ENCODE measurements at places on chromosomes 13 and 19.

DNA sequence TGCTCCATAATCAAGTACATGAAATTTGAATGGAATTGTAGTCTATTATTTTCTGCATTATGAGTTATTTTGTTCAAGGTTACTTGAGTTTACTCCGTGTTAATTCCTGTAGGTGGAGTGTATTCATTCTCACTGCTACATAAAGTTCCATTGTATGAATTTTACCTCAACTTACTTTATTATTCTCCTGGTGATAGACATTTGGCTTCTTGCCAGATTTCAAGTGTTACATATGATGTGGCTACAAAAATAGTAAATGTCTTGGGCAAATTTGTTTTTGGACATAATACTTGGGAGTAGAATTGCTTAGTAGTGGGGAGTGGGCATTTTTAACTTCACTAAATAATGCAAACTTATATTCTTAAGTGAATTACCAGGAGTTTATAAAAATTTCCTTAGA, 328.9 kb downstream of the SHISA2 start:
- DNase-seq = no peak

DNA sequence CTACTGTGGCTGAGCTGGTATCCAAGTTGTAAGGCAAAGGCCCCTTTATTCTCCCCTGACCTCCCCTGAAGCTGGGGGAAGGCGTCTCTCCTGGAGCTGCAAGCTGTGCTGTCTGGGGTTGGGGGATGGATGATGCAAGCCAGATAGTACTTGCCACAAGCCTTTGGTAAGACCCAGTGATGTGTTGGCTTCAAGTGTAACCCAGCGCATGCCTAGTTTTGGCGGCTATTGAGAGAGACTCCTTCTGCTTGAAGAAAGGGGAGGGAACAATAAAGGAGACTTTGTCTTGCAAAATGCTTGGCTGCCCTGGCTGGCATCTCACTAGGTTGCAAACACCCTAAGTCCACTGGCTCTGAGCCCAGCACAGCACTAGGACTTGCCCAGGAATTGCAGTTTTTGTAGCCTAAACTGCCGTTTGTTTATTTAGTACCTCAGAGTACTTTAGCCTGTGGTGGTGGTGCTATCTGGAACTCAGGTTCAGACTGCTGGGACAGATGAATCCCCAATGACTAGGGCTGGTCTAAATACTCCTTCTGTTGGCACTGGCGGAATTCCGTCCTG, 108.2 kb downstream of the TNFSF13B start:
- no peak for DNase-seq

GRCh38 chr13:73278186-73278585, 219.4 kb downstream of the KLF5 start:
- no peak for DNase-seq

DNA sequence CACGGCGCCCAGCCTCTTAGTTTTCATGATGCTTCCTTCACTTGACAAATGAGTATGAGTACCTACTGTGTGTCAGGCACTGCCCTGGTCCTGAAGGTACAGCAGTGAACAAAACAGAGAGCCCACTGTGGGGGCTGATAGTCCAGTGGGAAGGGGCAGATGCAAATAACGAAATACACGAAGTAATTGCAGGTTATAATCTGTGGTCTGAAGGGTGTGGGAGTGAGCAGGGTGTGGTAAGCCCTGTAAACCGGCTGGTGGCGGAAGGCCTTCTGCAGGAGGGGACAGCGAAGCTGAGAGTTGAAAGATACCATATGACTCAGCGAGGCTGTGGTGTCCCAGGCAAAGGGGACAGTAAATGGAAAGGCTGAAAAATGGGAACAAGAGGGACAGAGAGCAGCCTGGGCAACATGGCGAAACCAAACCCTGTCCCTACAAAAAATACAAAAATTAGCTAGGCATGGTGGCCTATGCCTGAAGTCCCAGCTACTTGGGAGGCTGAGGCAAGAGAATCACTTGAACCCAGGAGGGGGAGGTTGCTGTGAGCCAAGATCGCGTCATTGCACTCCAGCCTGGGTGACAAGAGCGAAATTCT, 60.5 kb downstream of the MAP4K1 start:
- no peak for DNase-seq

DNA sequence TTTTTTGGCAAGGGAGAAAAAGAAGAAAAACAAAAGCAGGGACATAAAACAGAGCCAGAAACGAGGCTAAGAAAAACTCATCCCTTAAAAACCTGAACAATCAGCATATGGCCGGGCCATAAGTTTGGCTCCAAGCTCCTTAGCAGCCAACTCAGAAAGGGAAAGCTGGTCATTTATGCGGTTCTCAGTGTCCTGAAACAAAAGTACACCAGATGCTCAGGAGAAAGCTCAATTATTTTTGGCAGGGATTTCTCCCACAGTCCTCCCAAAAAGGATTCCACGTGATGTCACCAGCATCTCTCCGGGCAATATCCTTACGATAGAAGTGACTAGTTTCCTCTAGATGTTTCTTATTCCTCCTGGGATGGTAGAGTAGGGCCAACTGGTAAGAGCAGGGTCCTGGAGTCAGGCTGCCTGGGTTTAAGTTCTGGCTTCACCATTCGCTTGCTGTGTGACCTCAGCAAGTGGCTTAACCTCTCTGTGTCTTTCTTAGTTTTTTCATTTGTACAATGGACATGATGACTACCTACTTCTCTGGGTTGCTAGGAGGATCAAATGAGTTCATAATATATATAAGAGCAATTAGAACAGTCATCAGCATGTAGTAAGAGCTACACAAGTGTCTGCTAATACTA, 34.0 kb downstream of the PIN1 start:
- DNase-seq = no peak

DNA sequence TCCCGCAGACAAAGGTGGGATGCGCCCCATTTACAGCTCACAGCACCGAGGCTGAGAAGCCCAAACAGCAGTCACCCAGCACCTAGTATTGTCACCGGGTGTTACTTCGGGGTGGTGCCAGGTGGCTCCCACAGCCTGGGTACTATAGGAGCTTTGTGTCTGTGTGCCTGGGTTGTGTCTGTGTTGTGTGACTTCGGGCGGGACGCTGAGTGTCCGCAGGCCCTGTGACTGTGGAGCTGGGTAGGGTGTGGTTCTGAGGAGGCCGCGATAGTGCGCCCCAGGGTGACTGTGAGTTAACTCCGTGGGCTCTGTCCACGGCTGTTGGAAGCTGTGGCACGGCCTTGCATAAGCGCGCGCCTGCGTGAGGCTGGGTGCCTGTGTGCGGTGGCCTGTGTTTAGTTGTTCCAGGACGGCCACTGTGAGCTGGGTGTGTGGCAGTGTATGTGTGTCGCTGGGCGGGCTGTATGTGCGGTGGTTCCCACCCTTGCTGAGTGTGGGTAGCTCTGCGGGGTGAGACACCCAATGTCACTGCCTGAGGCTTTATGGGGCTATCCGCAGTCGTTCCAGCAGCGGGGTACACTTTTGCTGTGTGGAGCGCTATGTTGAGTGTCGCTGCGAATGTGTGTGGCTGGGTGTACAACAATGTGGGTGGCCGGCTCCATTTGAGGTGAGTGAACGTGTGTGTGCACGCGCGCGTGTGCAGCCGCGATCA, 559 bp upstream of the SSBP4 start:
- DNase-seq = peak; percentile 68

- DNase-seq = no peak
These were observed 21.1 kb upstream of the POMP start for GRCh38 chr13:28637714-28638355.

GRCh38 chr13:51130348-51130747, 19.3 kb upstream of the C13orf42 start:
- no peak for DNase-seq

GRCh38 chr13:34620862-34621261, 321.2 kb upstream of the NBEA start:
- DNase-seq = peak; percentile 59

DNA sequence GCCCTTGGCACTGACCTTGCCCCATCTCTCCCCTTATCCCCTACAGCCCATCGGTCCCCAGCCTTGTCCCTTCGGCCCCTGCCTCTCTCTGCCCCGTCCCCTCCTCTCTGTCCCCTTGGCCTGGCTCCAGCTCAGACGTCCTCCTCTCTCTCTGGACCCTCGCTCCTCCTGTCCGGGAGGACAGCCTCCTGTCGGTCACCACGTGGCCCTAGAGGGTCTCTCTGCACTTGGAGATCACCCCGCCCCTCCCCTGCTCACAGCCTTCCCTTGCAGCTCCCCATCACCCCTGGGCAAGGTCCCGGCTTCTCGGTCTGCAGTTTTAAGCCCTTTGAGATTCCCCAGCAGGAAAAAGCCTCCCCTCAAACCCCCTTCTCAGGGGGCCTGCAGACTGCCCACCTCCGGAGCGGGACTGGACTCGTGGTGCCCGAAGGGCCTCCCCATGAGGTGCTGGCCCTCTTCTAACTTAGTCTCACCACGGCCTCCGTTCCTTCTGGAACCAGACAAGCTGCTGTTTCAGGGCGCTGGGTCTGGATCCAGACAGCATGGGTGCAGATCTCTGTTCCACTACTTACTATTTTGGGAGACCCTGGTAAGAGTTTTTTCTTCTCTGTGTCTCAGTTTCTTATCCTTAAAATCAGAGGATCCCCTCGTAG, 3.3 kb upstream of the KLK15 start:
- DNase-seq = no peak

- DNase-seq = no peak
These were observed 24.1 kb downstream of the RFX2 start for GRCh38 chr19:6086068-6086788.

- peak; percentile 86 for DNase-seq
These were observed 4.2 kb upstream of the DAND5 start for GRCh38 chr19:12965017-12965811.

GRCh38 chr13:111479412-111479811, 159.0 kb downstream of the TEX29 start:
- DNase-seq = no peak

DNA sequence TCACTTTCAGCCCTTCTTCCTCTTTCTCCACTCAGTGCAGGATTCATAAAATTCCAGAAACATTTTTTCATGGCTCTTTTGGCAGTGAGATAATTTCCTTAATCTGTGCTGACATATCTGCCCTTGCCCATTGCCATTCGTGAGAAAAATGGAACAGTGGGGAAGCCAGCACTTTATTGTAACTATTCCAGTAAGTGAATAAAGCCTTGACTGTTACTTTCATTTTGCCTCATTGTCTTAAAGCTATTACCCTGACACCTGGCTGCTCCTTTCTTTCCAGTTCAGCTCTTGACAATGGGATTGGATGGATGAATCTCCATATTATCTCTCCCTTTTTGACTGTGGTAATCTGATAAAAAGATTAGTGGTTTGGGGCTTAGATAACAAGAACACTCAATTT, 1068.1 kb upstream of the PCDH20 start:
- DNase-seq = peak; percentile 95

DNA sequence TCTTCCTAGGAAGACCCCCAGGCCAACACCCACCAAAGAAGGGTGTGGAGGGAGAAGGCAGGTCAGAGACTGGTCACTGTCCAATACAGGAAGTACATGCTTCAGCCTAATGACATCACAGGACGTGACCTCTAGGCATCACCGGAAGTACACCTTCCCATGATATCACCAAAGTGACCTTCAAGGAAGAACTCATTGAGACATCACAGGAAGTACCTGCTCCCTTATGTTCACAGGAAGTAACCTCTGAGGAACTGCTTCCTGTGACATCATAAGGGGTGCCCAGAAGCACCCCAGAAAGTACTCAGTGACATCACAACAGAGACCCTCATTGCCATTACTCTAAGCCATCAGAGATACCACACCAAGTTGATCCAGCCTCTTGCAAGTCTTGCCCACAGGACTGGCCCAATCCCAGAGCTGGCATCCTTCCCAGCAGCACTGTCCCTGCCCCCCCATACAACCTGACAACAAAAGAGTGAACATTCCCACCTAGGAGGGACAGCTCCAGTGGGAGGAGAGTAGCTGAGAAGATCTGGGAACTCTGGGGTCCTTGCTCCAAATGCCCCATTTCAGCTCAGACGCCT, 24.2 kb upstream of the NANOS2 start:
- no peak for DNase-seq

- no peak for DNase-seq
These were observed 49.5 kb downstream of the KDM4B start for GRCh38 chr19:5018224-5019015.

GRCh38 chr13:37460166-37460565, 138.4 kb downstream of the POSTN start:
- no peak for DNase-seq

DNA sequence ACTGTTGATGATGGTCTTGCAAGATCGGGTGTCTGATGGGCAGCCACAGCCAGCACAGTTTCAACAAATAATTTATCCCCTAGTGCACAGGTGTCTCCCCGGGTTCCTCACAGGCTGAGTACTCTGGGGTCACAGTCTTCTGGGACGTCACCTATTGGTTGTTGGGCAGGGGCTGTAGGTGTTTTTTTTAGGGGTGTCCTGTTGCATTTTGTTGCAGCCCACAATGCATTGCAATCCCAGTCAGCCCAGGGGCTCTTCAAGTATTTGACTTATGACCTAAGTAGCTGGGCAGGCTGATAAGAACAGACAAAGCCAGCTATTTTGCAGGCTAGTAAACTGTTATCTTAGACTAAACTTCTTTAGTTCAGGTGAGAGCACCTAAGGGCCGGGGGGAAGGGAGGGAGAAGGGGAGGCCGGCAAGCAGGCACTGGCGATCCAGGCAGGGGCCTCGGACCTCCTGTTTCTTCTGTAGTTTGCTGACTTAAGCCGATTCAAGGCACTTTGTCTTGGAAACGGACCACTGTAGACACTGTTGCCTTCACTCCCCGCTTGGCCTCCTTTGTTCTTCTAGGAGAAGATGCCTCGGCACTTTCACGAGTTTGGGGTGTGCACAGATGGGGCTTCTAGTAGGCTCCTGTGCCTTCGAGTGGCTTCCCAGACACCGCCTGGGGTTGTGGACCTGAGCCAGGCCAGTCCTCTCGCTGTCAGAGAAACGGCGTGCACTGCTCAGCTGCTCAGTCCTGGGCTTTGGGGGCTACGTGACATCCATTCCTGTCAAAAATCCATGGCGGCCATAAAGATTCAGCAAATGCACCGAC, 33.9 kb upstream of the GRTP1 start:
- no peak for DNase-seq

All from NCI-H146 (cell line).